ENCODE measurements at places on chromosomes 2 and 18.
A peak's percentile ranks its signal among the peaks of the same experiment; 100 is the strongest.

GRCh38 chr2:28758459-28758858, 6.8 kb downstream of the PPP1CB start:
- H3K4me1 ChIP-seq: peaks cover 29% of the 10 kb centered on the region
- H3K27me3 ChIP-seq: no peaks in the 10 kb centered on the region
- H3K27ac ChIP-seq: no peak overlapping the region
- peaks cover 3% of the 10 kb centered on the region for H3K36me3 ChIP-seq

DNA sequence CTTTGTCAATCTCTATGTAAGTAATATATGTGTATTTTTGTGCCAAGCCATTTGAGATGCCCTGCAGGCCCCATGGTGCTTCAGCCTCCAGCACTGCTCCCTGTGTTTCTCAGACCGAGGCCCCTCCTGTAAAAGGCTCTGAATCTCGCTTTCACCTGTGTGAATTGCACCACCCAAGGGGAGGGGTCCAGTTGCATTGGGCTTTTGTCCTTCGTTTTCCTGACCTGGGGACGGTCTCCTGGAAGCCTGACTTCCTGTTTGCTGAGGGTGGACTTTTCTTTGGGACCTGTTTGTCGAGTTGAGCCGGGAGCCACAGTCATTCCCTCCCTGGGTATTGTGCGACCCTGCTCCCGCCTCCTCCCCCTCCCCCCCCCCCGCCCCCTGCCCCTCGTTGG, 48.9 kb downstream of the AGAP1 start:
- H3K27me3 ChIP-seq: no peaks in the 10 kb centered on the region
- no peak for DNase-seq
- no peaks in the 10 kb centered on the region for H3K36me3 ChIP-seq
- H3K4me3 ChIP-seq: no peak overlapping the region
- H3K4me1 ChIP-seq: no peaks in the 10 kb centered on the region
- H3K27ac ChIP-seq: no peak overlapping the region

GRCh38 chr2:128630974-128631697, 312.5 kb upstream of the HS6ST1 start:
- no peaks in the 10 kb centered on the region for H3K36me3 ChIP-seq
- no peak overlapping the region for H3K27ac ChIP-seq
- no peak for DNase-seq
- H3K4me1 ChIP-seq: peaks cover 9% of the 10 kb centered on the region
- peak overlapping the region; percentile 5 for H3K4me3 ChIP-seq

- H3K4me3 ChIP-seq: no peak overlapping the region
- H3K27ac ChIP-seq: no peak overlapping the region
- H3K36me3 ChIP-seq: no peaks in the 10 kb centered on the region
- H3K27me3 ChIP-seq: no peaks in the 10 kb centered on the region
Observed at GRCh38 chr18:61694236-61694635, 198.6 kb downstream of the RNF152 start.

DNA sequence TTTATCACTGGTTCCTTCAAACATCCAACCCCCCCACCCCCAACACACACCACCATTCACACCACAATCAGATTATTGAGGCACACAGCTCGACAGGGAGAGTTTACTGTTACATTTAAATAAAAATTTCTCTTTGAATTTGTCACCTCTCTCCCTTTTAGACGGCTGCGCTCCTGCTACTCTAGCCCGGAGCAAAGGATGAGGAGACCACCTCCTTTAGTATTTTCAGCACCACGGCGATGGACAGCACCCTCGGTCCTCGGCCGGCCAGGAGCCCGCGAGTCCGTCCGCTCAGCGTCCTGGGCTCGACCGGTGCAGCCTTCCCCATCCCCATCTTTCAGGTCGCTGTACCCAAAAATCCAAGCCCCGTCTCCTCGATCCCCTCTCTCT, 892 bp downstream of the CELF4 start:
- DNase-seq: peak; percentile 26
- peaks cover 4% of the 10 kb centered on the region for H3K4me1 ChIP-seq
- H3K27ac ChIP-seq: no peak overlapping the region
- H3K36me3 ChIP-seq: no peaks in the 10 kb centered on the region
- H3K4me3 ChIP-seq: peak overlapping the region; percentile 52

DNA sequence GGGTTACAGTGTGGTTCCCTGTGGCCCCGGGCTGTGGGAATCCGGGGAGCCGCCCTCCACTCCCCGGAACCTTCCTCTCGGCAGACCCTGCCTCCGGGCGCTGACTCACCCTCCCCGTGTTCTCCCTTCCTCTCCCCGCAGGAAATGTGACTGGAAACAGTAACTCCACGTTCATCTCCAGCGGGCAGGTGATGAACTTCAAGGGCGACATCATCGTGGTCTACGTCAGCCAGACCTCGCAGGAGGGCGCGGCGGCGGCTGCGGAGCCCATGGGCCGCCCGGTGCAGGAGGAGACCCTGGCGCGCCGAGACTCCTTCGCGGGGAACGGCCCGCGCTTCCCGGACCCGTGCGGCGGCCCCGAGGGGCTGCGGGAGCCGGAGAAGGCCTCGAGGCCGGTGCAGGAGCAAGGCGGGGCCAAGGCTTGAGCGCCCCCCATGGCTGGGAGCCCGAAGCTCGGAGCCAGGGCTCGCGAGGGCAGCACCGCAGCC, 59.5 kb downstream of the TNFRSF11A start:
- no peaks in the 10 kb centered on the region for H3K4me1 ChIP-seq
- no peak overlapping the region for H3K27ac ChIP-seq
- H3K27me3 ChIP-seq: no peaks in the 10 kb centered on the region

GRCh38 chr2:149826471-149827125, 239.0 kb upstream of the MMADHC start:
- no peaks in the 10 kb centered on the region for H3K4me1 ChIP-seq
- peak; percentile 48 for DNase-seq
- H3K27ac ChIP-seq: no peak overlapping the region
- no peaks in the 10 kb centered on the region for H3K36me3 ChIP-seq
- H3K4me3 ChIP-seq: no peak overlapping the region

DNA sequence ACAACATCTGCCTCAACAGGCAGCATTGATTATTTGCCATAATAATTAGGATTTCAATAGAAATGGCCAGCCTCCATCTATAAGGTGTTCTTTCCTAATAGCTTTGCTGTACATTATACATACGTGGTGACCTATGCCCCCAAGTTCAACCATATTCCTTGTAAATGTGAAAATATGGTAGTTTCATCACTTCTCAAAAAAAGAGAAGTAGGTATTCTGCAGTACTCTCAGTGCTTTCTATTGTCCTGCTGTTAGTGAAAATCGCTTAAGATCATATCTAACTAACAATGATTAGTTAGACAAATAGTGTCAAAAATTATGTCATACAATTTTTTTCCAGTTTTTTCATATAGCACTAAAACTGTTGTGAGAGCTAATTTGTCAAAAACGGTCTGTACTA, 79.6 kb downstream of the SLC4A10 start:
- H3K4me1 ChIP-seq: no peaks in the 10 kb centered on the region
- no peak overlapping the region for H3K27ac ChIP-seq
- H3K27me3 ChIP-seq: no peaks in the 10 kb centered on the region
- no peak for DNase-seq

DNA sequence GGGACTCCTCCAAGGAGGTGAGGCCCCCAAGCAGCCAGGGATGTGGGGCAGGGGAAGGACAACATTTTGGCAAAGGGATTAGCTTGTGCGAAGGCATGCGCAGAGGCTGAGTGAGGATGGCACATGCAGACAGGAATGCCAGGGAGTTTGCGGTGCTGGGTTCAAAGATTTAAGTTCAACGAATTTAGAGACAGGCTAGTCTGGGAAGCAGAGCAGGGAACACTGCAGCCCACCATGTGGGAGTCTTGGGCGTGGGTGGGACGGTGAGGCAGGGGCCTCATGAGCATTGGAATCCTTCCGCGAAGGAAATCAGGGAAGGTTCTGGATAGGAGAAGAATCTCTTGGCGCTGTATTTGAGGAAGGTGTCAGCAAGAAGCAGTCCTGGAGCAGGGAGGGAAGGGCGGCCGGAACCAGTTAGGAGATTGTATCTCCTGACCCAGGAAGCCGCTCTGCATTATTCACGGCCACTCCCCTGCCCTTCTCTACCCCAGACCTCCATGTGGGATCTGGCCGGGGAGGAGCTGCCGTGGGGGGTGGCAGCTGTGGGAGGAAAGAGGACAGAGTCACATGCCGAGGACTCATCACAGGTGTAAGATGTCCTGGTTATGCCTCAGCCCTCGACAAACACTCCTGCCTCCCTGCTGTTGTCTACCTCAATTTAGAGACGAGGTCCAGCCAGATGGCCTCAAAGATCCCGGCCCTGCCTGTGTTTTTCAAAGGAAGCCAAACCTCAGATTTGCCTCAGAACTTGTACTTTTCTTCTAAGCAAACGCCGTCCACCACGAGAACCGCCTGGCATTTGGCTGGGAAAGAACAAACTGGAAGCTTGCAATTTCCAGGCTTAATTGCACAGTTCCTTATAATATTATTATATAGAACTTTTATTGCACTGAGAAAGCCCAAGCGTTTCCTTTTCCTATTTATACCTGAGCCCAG, 123.7 kb upstream of the SMAD2 start:
- no peak for DNase-seq
- no peaks in the 10 kb centered on the region for H3K4me1 ChIP-seq
- no peak overlapping the region for H3K27ac ChIP-seq
- no peaks in the 10 kb centered on the region for H3K36me3 ChIP-seq

GRCh38 chr2:51959696-51960095, 927.8 kb upstream of the NRXN1 start:
- H3K4me3 ChIP-seq: no peak overlapping the region
- no peaks in the 10 kb centered on the region for H3K36me3 ChIP-seq
- peak overlapping the region; percentile 24 for H3K27ac ChIP-seq
- H3K4me1 ChIP-seq: peaks cover 4% of the 10 kb centered on the region
- no peak for DNase-seq

- no peaks in the 10 kb centered on the region for H3K36me3 ChIP-seq
- DNase-seq: peak; percentile 64
- no peaks in the 10 kb centered on the region for H3K27me3 ChIP-seq
- no peaks in the 10 kb centered on the region for H3K4me1 ChIP-seq
- no peak overlapping the region for H3K27ac ChIP-seq
Observed at GRCh38 chr18:76246590-76246989, 248.5 kb downstream of the ZNF516 start.

DNA sequence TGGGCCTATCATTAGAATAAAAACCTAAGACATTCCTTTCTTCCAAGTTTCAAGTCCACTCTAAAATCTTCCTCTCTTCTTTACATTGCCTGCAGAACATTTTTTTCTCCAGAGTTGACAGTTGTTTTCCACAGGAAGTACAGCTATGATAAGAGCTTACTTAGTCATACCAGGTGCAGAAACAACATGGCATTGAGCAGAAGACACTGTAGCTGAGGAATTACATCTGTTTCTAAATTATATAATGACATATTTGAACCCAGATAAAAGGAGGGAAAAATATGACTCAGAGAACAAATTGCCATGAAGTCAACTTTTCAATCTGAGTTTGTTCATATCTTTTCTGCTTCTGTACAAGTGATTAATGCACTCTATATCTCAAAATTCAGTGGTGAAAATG, 30.2 kb downstream of the CMPK2 start:
- H3K27ac ChIP-seq: no peak overlapping the region
- peak; percentile 68 for DNase-seq
- no peak overlapping the region for H3K4me3 ChIP-seq

GRCh38 chr2:196168181-196168580, 3.2 kb downstream of the STK17B start:
- H3K27ac ChIP-seq: peak overlapping the region; percentile 74
- DNase-seq: peak; percentile 49
- H3K36me3 ChIP-seq: no peaks in the 10 kb centered on the region
- H3K27me3 ChIP-seq: peaks cover 7% of the 10 kb centered on the region

DNA sequence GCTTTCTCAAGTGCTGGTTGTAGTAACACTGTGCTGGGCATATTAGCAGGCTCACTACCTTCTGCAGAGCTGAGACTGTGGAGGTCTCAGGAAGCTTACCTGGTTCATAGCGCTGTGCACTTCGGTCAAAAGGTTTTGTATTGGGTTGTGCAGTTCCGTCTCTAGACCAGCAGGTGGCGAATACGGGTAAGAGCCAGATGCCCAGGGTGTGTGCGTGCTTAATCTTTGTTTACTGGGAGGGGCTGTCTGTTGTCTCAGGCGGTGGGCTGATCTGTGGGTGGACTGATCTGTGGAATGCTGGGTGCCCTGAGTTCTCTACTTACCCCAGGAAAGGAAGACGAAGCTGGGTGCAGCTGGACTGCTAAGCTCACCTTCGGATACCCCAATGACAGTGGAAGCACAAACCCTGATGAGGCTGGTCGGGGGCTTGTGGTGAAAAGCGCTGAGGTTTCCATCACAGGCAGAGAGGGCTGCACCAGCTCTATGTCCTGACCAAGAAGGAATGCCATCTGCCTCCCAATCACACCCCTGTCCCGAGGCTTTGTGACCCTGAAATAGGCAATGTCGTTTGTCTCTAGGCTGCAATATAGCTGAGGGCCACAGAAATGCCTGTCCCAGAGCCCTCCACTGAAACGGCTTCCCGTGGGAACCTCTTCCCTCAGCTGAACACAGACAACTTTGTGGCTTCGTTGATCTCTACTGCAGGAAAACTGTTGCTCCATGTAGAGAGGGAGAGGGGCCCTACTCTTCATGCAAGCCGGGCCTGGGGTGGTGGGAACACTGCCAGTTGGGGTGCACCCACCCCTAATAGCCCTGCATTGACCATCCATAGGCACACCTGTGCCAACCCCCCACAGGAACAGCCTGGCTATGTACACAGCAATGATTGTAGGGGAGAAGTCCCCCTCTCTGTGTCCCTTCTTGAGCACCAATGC, 45.9 kb upstream of the FAM117B start:
- no peaks in the 10 kb centered on the region for H3K36me3 ChIP-seq

GRCh38 chr2:193581807-193582206, 1387.1 kb upstream of the TMEFF2 start:
- H3K4me1 ChIP-seq: no peaks in the 10 kb centered on the region
- H3K36me3 ChIP-seq: no peaks in the 10 kb centered on the region

DNA sequence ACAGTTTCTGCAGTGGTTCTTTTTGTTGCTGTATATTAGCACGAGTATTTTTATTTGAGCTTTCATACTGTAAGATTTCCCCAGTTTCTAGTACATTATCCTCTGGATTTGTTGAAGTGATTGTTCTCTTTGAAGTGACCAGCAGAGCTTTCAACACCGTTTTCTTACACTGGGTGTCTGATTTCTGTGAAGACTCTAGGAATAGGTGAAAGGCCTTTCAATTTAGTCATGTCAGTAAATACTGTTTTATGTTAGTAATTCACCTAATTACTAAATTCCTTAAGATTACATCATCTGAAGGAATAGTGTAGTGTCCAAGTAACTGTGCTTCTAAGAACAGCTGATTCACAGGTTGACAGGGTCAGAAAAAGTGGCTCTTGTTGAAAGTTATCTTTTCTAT, 2.3 kb downstream of the PPM1B start:
- H3K27me3 ChIP-seq: no peaks in the 10 kb centered on the region
- H3K4me3 ChIP-seq: peak overlapping the region; percentile 96
- DNase-seq: peak; percentile 79
- H3K36me3 ChIP-seq: no peaks in the 10 kb centered on the region
- H3K27ac ChIP-seq: peak overlapping the region; percentile 88
- peaks cover 12% of the 10 kb centered on the region for H3K4me1 ChIP-seq

- no peak overlapping the region for H3K4me3 ChIP-seq
- DNase-seq: no peak
- no peak overlapping the region for H3K27ac ChIP-seq
- no peaks in the 10 kb centered on the region for H3K4me1 ChIP-seq
- no peaks in the 10 kb centered on the region for H3K27me3 ChIP-seq
- no peaks in the 10 kb centered on the region for H3K36me3 ChIP-seq
Observed at GRCh38 chr2:310994-311393, 23.1 kb upstream of the ALKAL2 start.

GRCh38 chr2:64858541-64859311, 130.5 kb upstream of the SLC1A4 start:
- H3K4me1 ChIP-seq: peaks cover 26% of the 10 kb centered on the region
- H3K27me3 ChIP-seq: peaks cover 2% of the 10 kb centered on the region
- H3K36me3 ChIP-seq: no peaks in the 10 kb centered on the region
- H3K4me3 ChIP-seq: peak overlapping the region; percentile 32
- H3K27ac ChIP-seq: peak overlapping the region; percentile 26
